CD4-positive, alpha-beta T cell treated with Interleukin-10 for 1 hour (primary cell): ENCODE measurements at places on chromosomes 12 and 14.

DNA sequence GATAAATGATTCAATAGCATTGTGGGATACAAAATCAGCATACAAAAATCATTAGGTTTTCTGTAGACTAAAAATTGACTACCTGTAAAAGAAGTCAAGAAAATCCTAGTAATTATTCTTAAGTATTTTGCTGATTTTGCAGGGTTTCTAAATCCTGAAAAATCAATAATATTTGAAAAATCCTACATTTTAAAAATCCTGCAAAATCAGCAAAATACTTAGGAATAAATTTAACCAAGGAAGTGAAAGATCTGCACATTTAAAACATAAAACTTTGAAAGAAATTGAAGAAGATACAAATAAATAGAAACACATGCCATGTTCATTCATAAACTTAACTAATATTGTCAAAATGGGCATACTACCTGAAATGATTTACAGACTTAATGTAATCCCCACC is 517.7 kb downstream of the RERGL start:
- no peak for DNase-seq

DNA sequence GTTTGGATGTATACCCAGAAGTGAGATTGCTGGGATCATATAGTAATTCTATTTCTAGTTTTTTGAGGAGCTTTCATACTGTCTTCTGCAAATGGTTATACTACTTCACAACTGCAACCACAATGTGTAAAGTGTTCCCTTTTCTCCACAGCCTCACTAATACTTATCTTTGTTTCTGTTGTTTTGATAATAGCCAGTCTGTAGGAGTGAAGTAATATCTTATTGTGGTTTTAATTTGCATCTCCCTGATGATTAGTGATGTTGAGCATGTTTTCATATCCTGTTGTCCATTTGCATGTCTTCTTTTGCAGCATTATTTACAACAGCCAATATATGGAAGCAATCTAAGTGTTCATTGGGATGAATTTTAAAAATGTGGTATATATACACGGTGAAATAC is 29.9 kb downstream of the GABARAPL1 start:
- DNase-seq, result no peak

DNA sequence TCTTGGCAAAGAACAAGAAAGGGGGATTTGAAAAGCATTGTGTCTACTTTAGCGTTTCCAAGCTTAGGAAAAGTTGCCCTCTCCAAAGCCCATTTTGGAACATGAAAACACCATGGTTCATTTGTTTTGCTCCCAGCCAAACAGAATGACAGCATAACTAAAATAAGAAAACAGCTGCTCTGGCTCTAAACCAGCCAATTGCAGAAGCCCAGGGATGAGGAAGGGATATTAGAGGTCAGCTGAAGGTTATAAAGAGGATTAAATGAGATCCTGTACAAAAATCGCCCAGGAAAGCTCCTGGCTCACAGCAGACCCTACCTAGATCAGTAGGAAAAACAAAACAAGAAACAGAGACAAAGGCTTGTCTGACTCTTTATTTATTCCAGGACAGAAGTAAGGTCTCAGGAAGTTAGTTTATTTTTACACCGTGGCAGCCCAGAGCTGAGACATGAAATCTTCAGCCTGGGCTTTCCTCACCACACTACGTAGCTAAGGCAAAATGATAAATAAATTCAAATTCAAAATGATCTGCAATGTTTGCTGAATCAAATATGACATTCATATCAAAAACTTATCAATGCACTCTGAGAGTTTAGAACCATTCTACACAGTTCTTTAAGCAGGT is 25.9 kb downstream of the SPX start:
- DNase-seq, result no peak

DNA sequence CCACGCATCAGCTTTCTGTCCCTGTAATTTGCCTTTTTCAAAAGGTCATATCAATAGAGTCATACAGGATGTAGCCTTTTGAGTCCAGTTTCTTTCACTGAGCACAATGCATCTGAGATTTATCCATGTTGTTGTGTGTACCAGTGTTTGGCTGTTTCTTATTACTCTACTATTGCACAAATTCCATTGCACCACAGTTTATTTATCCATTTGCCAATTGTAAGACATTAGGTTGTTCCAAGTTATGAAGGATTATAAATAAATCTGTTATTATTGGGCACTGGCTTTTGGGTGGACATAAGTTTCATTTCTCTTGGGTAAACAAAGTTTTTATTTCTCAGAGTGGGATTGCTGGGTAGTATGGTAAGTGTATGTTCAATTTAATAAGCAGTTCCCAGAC is 68.3 kb upstream of the TBPL2 start:
- DNase-seq, result no peak

DNA sequence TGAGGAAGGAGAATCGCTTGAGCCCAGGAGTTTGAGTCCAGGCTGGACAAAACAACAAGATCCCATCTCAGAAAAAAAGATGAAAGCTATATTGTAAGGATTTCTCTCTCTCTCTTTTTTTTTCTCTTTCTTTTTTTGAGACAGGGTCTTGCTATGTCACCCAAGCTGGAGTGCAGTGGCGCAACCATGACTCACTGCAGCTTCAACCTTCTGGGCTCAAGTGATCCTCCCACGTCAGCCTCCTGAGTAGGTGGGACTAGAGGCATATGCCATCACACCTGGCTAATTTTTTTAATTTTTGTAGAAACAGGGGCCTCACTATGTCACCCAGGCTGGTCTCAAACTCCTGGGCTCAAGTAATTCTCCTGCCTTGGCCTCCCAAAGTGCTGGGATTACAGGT is 5.8 kb upstream of the MRPL42 start:
- no peak for DNase-seq

GRCh38 chr14:104157016-104157928 is 18.9 kb downstream of the KIF26A start:
- no peak for DNase-seq

GRCh38 chr14:100683578-100683977 is 43.1 kb upstream of the DLK1 start:
- no peak for DNase-seq
